ENCODE measurements at places on chromosomes 2 and 18.
A peak's percentile ranks its signal among the peaks of the same experiment; 100 is the strongest.

- DNase-seq: no peak
Observed at GRCh38 chr18:50573679-50574078, 13.8 kb downstream of the MAPK4 start.

DNA sequence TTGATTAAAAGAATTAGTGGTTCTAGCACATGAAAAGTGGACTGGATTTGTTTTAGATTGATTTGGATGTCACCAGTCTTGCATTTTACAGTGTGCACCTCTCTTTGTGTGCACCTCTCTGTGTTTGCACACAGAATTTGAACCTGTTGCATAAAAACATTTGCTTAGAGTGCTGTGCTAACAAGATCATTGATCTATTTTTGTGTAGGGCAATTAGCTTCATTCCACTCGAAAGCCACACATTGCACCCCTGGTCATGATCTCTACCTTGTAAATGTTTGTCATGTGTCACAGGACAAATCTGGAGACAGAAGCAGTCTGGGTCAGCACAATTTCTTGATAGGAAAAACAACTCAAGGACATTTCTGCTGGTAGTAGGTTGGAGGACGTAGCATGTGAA, 258.7 kb upstream of the LINC00305 start:
- no peak for DNase-seq

DNA sequence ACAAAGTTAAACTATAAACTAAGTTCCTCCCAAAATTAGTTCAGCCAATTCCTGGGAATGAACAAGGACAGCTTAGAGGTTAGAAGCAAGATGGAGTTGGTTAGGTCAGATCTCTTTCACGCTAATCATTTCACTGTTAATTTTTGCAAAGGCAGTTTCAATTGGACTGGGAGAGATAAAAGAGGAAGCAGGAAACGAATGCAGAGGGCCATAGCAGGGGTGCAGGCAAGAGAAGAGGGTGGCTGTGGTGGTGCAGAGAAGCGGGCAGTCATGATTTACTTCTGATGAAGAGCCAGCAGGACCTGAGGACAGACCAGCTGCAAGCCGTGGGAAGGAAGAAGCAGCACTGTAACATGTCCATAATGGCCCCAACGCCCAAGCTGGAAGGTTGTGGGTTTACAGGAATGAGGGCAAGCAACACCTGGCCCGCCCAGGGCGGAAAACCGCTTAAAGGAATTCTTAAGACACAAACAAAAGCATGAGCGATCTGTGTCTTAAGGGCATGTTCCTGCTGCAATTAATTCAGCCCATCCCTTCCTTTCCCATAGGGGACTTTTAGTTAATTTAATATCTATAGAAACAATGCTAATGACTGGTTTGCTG, 4.1 kb upstream of the RMP24 start:
- DNase-seq: no peak

DNA sequence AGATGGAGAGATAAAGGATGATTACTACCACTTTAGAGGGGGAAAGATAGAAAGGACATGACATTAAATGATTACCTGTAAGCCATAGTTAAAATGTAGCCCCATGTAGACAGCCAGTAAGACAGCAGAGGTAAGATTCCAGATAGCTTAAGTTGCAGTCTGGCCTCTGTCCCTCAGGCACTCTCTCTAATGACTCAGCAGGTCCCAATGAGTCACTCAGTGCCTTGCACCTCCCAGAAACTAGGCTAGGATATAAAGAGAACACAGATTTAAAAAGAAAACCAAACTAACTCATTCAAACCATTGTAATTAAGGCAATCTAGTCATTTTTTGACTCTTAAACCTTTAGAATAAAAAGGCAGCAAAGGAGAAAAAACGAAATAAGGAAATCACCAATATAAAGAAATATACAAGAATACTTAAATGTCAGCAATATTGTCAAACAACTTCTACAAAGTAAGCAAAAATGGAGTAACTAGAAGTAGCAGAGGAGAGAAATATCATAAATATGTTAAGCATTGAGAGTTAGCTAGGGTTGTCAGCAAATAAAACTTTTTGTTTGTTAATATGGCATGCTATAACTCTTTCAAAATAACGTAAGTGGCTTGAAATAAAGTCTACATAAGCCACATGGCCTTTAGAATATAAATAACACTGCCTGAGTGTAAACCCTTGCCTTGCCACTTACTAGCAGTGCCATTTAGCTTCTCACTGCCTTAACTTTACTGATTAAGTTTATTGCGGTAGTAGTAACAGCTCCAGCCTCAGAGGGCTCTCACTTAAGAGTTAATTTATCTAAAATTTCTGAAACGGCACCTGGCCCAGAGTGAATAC, 48.5 kb downstream of the SOCS6 start:
- DNase-seq: peak; percentile 50

- DNase-seq: no peak
Observed at GRCh38 chr2:191501561-191502168, 176.3 kb upstream of the NABP1 start.

DNA sequence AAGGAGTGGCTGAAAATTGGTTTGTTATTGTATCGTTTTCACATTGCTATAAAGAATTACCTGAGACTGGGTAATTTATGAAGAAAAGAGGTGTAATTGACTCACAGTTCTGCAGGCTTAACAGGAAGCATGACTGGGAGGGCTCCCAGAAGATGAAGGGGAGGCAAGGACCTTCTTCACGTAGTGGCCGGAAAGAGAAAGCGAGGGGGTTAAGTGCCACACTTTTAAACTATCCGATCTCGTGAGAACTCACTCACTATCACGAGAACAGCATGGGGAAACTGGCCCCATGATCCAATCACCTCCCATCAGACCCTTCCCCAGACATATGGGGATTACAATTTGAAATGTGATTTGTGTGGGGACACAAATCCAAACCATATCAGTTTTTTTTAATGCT, 81.6 kb downstream of the FBXO15 start:
- DNase-seq: no peak

- no peak for DNase-seq
Observed at GRCh38 chr2:60602828-60603532, 49.5 kb upstream of the BCL11A start.

- DNase-seq: no peak
Observed at GRCh38 chr2:228509021-228509420, 327.5 kb upstream of the SPHKAP start.

DNA sequence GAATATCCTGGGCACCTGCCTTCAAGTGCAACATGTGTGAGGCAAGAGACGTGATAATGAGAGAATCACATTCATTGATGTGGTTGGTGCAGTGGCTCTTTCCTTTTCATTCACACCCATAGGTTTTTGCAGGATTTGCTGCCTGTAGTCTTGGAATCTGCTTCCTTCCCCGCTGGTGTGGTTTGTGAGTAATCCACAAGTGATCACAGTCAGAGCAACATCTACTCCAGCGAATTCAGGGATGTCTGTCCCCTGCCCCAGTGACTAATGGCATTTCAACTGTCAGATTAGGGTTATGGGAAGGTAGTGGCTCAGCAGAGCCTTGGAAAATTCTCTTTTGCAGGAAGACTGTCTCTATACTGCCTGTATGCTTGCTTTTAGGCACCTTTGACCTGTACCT, 225.5 kb upstream of the RBMS1 start:
- no peak for DNase-seq

All from upper lobe of left lung (tissue), 6 donors.